ENCODE measurements at places on chromosomes 16 and 17.

GRCh38 chr16:79210607-79211006 is 389.9 kb downstream of the MAF start:
- peak; percentile 38 for DNase-seq

GRCh38 chr16:6155271-6155670 is 1057.7 kb upstream of the EEF2KMT start:
- DNase-seq, result no peak

GRCh38 chr17:77897741-77898301 is 60.7 kb upstream of the TNRC6C start:
- DNase-seq, result no peak

- no peak for DNase-seq
These were observed 139.1 kb upstream of the SDK2 start for GRCh38 chr17:73783382-73783766.

DNA sequence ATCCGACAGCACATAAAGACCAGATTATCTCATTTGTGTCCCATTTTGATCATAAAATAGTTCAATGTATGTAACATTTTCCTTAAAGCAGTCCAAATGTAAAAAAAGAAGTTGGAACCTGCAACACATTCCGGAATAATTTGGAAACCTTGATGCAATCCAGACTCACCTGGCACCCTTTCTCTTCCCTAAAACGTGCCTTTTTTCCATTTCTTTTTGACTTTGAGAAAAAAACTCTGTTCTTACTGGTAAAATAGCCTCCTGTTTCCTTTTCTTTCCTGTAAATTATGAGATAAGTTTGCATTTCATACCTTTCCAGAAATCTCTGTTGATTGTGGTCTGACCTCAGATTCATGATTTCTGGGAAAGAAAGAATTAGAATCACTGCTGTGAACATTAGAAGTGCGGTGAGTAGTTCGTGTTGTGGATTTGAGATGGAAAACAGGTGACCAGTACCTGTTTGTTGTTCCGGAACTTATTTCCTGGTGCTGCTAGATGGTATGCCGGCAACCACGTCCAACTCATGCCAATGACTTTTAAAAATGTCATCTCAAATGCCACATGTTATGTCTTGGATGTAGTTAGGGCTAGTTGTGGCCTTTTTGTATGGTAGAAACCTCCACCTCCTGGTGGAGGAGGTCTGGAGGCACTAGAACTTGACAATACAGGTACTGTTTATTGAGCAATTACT is 108.1 kb downstream of the SOCS1 start:
- DNase-seq, result no peak

GRCh38 chr16:58057121-58057520 is 31.6 kb downstream of the MMP15 start:
- no peak for DNase-seq

GRCh38 chr17:39144416-39144840 is 7.0 kb downstream of the PLXDC1 start:
- no peak for DNase-seq

Data from activated T-cell treated with anti-CD3 and anti-CD28 coated beads, Interleukin-2, amount 50 U/mL, for 72 hours (primary cell).